ENCODE measurements at places on chromosomes 6 and 20. TPM values are rescaled to one million over a fixed set of nuclear protein-coding genes. Genes with fewer than 3 reads are reported as not detected.

GRCh38 chr20:20235681-20236080 lies 132.2 kb upstream of the INSM1 start:
- DNase-seq, result no peak

DNA sequence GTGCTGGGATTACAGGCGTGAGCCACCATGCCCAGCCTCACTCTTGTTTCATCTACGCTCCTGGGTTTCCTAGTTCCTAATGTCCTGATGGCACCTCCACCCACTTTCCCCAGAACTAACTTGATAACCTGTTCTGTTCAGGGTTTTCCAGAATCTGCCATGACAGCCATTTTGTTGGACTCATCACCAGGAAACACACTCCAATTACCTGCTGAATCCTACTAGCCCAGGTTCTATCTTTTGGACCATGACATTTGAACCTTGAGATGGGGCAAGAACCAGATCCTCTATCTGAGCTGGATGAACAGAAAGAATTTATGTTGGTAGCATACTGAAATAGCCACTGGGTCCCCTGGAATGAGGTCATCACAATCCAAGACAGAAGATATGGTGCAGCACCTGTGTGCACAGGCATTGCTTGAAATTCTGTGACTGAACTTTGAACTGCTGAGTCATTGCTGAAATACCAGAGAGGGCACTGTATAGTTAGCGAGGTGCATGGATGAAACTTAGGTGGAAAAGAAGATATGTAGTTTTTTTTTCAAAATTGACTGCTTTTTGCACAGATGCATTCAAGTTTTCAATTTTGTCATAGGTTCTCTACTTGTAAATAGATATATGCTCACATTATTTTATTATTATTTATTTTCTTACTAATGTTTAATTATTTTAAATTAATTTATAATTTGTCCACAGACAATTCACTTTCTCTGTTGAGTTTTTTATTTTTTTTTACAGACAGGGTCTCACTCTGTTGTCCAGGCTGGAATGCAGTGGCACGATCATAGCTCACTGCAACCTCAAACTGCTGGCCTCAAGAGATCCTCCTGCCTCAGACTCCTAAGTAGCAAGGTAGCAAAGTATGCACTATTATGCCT lies 42.8 kb upstream of the TASP1 start:
- DNase-seq, result no peak

DNA sequence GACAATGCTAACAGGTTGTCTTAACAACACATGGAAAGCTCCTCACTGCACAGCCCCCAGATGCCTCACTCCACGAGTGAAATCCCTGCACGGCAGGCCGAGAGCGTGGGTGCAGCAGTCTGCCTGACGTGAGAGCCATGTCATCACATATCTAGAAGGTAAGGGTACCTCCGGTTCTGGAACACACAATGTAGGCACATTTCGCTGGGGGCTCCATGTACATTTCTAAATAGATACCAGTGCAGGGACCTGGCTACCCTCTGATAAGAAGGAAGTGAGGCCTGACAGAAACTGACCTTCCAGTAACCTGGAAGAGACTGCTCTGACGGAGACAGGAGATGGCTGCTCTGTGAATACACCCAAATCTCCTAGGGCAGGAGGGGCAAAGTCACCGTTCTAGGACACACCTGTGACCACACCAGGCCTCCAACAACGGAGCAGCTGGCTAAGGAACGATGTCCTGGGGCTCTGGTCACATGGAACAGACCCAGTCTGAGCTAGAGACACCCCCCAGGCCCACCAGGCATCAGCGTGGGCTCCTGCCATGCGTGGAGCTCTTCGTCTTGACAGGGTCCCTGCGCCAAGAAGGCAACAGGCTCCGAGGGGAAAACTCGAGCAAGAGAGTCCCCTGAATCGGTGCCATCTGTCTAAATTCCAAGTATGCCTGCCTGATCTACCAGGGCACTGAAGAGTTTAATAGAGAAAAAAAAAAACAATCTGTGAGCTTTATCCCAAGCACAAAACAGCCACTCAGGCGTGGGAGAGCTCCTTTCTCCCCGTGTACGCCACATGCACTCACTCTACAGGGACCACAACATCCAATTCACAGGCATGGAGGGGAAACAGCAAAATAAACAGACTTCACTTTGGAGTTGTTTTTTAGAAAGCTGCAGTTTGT lies 27.5 kb downstream of the RNASET2 start:
- DNase-seq, result no peak

- no peak for DNase-seq
Observed at GRCh38 chr6:45476341-45476740, 98.6 kb upstream of the SUPT3H start.

DNA sequence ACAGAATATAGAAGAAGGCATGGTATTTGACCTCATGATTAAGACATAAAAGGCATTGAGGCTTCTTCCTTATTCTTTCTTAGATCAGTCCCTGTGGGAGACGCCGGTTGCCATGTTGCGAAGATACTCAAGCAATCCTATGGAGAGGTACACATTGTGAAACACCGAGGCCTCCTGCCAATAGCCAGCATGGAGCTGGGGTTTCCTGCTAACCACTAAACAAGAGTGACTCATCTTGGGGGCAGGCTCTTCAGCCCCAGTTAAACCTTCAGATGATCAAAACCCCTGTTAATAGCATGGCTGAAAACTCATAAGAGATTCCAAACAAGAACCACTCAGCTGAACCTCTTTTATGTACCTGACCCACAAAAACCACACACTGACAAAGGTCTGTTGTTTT lies 478.8 kb downstream of the CD83 start:
- DNase-seq, result no peak

DNA sequence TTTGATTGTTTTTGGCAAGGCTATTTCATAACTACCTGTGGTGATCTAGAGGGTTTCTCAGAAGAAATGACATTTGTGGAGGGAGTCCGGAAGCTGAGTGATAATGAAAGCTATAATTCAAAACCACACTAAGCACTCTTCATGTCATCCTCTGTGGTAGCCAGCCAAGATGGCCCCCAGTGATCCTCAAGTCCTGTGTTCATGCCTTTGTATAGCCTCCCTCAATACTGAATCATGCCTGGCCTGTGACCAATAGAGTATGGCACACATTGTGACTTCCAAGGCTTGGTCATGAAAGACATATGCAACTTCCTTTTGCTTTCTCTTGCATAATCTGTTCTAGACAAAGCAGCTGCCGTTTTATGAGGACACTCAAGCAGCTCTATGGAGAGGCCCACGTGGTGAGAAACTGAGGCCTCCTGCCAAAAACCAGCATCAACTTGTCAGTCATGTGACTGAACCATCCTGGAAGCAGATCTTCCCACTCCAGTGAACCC lies 12.8 kb upstream of the DNAAF9 start:
- no peak for DNase-seq

- DNase-seq, result no peak
Observed at GRCh38 chr6:166692723-166693302, 65.8 kb upstream of the RPS6KA2 start.

DNA sequence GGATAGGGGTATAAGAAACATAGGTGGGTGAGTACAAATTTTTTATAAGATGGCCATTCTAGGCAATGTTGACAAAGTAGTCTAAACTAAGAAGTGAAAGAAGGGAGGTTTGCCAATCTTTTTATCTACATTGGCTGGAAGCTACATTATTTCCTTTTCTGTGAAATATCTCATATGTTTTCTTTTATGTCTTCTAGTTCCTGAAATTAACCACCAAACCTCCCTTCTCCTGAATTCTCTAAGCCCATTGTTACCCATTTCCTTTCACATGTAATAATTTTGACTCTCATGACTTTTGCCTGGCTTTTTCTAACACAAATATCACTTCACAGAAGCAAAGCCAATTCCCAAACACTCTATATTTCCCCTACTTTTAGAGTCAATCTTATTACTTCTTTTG lies 496.2 kb upstream of the JAG1 start:
- no peak for DNase-seq

DNA sequence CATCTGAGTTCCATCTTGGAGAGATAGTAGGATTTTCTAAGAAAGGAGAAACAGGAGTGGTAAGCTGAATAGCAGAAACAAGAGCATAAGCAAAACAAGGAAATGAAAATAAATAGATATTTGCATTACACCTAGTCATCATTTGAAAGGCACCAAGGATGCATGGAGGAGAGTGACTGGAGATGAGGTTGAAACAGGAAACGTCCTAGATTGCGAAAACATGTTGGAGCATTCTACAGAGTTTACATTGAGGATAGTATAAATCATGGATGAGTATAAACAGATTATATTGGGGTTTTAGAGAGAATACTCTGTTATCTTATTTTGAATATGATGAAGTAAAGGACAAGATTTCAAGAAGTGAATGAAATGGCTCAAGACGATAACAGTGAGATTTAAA lies 507.3 kb downstream of the EYS start:
- DNase-seq, result no peak

DNA sequence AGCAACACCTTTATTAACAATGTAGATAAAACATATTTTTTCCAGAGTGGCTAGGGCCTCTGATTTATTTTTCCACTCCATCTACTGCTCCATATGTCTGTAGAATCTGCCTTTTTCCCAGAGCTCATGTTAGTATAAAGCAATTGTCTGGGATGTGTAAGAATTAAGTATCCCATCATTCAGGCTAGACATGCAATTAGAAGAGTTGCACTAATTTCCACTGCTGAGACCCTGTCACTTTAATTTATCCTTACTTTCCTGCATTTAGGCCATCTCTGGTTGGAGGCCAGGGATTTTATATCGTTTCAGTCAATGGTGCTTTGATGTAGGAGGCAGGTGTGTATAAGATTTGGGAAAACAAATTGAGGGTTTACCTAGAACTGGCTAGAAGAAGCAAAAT lies 286.1 kb upstream of the POU3F2 start:
- no peak for DNase-seq

DNA sequence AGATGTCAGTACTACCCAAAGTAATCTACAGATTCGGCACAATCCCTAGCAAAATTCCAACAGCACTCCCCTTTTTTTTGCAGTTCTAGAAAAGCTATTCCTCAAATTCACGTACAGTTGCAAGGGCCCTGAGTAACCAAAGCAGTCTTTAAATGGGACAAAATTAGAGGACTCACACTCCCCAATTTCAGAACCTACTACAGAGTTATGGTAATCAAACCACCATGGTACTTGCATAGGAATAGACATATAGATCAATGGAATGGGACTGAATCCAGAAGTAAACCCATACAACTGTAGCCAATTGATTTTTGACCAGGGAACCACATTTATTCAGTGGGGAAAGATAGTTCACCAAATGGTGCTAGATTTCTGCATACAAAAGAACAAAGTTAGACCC lies 350.8 kb downstream of the CDKAL1 start:
- DNase-seq, result no peak

- DNase-seq, result no peak
Observed at GRCh38 chr20:63096681-63097335, 90.0 kb upstream of the BHLHE23 start.

GRCh38 chr20:19207541-19207940 lies 4.9 kb upstream of the SLC24A3 start:
- DNase-seq, result peak; percentile 68

GRCh38 chr6:109103942-109104341 lies 8.6 kb downstream of the CEP57L1 start:
- DNase-seq, result no peak

GRCh38 chr6:142857233-142857761 lies 87.7 kb downstream of the HIVEP2 start:
- DNase-seq, result no peak

DNA sequence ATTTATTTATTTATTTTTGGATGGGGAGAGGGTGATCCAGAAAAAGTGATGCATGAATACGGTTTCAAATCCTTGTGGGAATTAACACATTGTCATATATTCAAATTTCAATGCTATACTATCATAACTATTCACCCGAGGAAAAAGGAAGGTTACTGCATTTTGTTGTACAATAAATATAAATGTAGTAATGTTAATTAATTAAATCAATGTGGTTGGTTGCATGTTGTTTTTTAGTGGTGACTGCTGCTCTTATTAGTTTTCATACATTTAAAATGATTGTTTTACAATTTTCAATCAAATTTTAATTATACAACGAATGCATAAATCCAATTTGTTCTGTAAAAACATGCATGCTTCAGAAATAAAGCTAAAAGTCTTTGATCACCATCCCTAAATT lies 180.5 kb downstream of the ZFP64 start:
- no peak for DNase-seq

GRCh38 chr6:158778005-158778527 lies 41.1 kb downstream of the EZR start:
- DNase-seq, result no peak

DNA sequence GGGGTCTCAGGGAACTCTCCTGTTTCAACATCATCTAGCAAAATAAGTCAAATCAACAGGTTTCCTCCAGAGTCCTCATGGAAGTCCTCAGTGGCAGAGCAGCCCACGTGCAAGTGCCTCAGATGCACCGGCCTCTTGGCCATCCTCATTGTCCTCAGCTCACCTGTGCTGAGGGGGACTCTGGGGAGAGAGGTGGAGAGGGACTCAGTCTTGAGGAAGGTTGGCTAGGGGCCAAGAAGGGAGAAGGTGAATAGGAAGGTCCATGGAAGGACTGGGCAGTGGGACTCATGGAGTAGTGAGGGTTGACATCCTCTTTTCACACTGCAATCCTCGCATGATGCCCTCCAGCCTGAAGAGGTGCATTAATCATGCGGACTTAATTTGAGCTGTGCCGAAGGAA lies 77.9 kb upstream of the DUSP22 start:
- DNase-seq, result no peak

GRCh38 chr6:166464068-166465002 lies 81.6 kb upstream of the MPC1 start:
- DNase-seq, result no peak

- no peak for DNase-seq
Observed at GRCh38 chr6:110201151-110201884, 21.1 kb downstream of the CDC40 start.

DNA sequence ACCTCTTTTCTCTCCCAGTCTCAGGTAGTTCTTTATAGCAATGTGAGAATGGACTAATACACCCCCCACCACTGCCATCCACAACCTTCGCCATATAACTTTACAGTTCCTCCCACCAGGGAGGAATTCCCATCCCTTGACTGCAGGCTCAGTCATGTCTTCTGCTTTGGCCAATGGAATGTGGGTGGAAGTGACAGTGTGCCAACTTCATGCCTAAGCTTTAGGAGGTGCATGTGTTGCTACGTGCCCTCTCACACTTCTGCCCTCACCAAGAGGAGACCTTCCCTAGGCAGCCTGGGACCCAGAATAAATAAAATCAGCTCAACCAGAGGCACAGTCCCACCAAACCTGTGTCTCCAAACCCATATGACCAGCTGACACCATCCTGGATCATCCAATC lies 33.0 kb upstream of the LRRN4 start:
- no peak for DNase-seq

The CNR1 gene
- total RNA-seq, result 2.6 TPM

The SPATA25 gene
- total RNA-seq, result 7.5 TPM

The HCK gene
- total RNA-seq, result 1.2 TPM

The C20orf144 gene
- total RNA-seq, result 0.66 TPM

The PCIF1 gene
- total RNA-seq, result 26.1 TPM

The ASIP gene
- not detected for total RNA-seq

The TUBB gene
- total RNA-seq, result 1,591 TPM
